ENCODE measurements at places on chromosomes 3 and 15.

GRCh38 chr15:93126599-93126998 lies 37.6 kb upstream of the RGMA start:
- DNase-seq, result no peak

GRCh38 chr3:131975047-131975446 lies 59.8 kb downstream of the CPNE4 start:
- no peak for DNase-seq

- DNase-seq, result no peak
Measured at GRCh38 chr3:193548406-193548805, 6.3 kb downstream of the ATP13A4 start.

- no peak for DNase-seq
Measured at GRCh38 chr3:100047455-100048141, 66.7 kb downstream of the FILIP1L start.

DNA sequence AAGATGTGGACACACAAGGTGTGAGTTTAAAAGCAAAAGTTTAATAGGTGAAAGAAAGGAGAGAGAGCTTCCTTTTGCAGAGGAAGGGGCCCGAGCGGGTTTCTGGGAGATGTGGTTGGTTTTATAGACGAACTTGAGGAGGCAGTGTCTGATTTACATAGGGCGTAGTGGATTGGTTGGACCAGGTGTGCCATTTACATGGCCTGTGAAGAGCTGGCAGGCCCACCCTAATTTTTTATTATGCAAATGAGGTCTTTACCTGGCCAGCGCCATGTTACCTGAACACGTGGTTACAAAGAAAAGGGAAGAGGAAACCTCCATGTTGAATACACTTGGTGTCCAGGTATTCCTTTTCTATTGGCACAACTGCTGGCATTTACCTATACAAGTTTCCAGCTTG lies 42.8 kb upstream of the THSD4 start:
- no peak for DNase-seq

DNA sequence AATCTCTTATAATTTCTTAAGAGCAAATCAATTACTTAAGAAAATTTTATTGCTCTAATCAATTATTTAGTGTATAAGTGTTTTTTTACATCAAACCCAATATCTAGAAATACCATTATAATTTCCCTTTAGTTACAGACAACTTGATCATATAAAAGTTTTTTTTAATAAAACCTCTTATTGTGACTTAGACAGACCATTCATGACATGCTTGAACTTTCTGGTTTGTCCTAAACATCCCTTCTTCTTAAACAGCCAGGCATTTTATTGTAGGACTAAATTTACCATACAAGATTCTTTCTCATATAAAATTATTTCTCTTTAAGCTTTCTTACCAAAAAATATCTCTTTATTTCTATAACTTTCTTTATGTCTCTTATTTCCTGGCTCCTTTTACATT lies 164.5 kb downstream of the SUCNR1 start:
- DNase-seq, result no peak

DNA sequence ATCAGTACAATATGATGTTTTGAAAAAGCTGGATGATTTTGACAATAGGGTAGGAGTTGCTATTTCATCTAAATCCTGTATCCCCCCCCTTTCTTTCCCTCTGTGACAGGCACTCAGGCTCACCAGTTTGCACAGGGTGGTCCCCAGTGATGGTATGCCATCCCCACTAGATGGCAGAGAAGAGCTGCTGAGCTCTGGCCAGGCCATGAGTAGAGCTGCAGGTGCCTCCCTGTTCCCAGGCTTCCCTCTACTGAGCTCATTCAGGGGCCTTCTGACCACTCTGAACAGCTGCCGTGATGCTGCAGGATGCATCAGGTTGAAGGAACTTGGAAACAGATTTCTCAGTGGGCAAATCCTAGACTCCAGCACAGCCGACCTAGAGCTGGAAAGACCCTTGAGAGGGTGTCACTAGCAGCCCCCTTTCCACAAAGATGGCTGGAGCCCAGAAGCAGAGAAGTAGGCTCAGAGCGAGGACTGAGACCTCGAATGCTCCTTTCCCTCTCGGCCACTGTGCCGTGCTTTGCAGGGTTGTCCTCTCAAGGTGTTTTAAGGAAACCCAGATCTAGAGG lies 45.1 kb downstream of the EFCAB12 start:
- DNase-seq, result no peak

DNA sequence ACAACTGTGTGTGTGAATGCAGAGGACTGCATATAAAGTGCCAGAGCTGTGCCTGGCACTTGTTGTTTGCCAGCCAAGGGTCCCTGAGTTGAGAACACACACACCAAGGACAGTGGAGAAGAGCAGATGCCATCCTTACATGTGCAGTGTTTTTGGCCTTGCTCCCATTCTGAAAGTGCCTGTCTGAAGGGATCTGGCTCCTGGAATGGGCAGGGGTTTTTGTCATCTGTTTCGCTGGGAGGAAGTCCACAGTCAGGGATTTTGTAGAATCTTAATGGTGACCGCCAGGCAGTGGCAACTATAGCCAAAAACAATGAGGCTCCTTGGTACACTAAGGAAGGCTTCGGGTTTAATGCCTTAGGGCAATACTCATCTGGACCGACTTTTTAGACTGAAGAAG lies 63.7 kb downstream of the DUT start:
- DNase-seq, result no peak

Measured in cortex of kidney (tissue), 1 donor.